ENCODE measurements at places on chromosomes 16 and 17. TPM values are rescaled to one million over a fixed set of nuclear protein-coding genes. Genes with fewer than 3 reads are reported as not detected.

Gene HSD3B7
- 5.2 TPM for total RNA-seq

Gene AIPL1
- not detected for total RNA-seq

Gene ERN2
- total RNA-seq: not detected

Gene RPAIN
- 49.0 TPM for total RNA-seq

Gene SLC12A3
- total RNA-seq: not detected

Gene RPA1
- total RNA-seq: 31.4 TPM

Gene TMEM238L
- total RNA-seq: not detected

Gene EVPLL
- not detected for total RNA-seq

Gene TOB1
- total RNA-seq: 23.3 TPM

Gene PRSS21
- not detected for total RNA-seq

Gene CNGB1
- not detected for total RNA-seq

Gene TNP2
- total RNA-seq: not detected

Gene ASB16
- total RNA-seq: not detected

Gene ACOX1
- 44.4 TPM for total RNA-seq

Gene CUEDC1
- total RNA-seq: 10.4 TPM

Gene USP43
- total RNA-seq: 0.29 TPM

Gene TMEM94
- total RNA-seq: 37.3 TPM

Gene PYDC1
- not detected for total RNA-seq

Gene TBC1D3D
- 0.08 TPM for total RNA-seq

Gene ITFG1
- 121 TPM for total RNA-seq

Gene MMP25
- 0.03 TPM for total RNA-seq

Gene SNX20
- not detected for total RNA-seq

Gene ACBD4
- 3.3 TPM for total RNA-seq

Gene SPN
- not detected for total RNA-seq

Gene MYH2
- not detected for total RNA-seq

Gene TBC1D3
- not detected for total RNA-seq

Gene LGALS9B
- total RNA-seq: not detected

Gene ITGAL
- total RNA-seq: not detected

Gene LCAT
- total RNA-seq: 1.8 TPM

Gene HEATR9
- not detected for total RNA-seq

Gene PHB1
- total RNA-seq: 373 TPM

Gene MAPT
- total RNA-seq: 3.7 TPM

Gene SUPT4H1
- 118 TPM for total RNA-seq

Gene PSMC3IP
- total RNA-seq: 8.0 TPM

Gene CALB2
- 0.67 TPM for total RNA-seq

Gene HCRT
- total RNA-seq: not detected

Gene ZKSCAN2
- 4.7 TPM for total RNA-seq

Gene DBF4B
- 9.4 TPM for total RNA-seq

Gene PABPN1L
- total RNA-seq: not detected

Gene KIFC3
- 50.4 TPM for total RNA-seq

Gene NTN1
- 7.0 TPM for total RNA-seq

Gene KCNJ12
- 0.48 TPM for total RNA-seq

Gene WIPI1
- total RNA-seq: 558 TPM

Gene CACNG3
- not detected for total RNA-seq

Gene HSPB9
- not detected for total RNA-seq

Gene CD300LG
- total RNA-seq: not detected

Gene TMEM235
- total RNA-seq: not detected

Data from SK-MEL-5 (cell line).